ENCODE measurements at places on chromosomes 3 and 15.

- peak; percentile 0 for DNase-seq
Observed at GRCh38 chr3:26963361-26963743, 340.8 kb downstream of the LRRC3B start.

DNA sequence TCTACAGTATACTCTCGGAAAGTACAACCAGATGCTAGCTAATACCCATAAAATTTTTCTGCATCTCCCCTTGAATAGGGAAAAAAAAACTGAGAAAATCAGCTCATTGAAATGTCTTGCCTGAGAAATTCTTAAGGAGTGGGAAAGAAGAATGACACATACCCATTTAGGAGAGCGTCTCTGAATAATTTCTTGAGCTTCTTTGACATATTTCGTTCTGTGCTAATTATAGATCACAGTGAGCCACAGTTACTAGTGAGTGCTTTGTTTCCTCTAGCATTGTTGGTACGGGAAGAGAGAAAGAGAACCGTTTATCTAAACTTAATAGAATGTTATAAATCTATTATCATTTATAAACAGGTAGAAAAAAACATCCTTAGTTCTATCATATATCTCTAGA, 588.4 kb downstream of the UNC13C start:
- DNase-seq: no peak

DNA sequence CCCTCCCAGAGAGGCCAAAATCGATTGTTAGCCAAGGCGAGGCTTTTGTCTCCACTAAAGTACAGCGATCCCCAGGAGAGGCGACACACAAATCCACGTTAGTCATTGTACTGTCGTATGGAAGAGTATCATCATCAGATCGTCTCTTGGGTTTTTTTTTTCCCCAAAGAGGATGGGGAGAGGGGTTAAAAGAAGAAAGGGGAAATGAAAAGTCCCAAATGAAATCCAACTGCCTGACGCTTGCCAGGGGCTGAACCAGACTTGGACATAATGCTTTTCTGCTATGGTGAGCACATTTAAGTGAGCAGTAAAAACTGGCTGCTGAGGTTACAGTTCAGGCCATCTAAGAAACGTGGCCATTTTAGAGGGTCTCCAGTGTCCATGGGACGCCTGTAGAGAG, 37.9 kb upstream of the CTSH start:
- DNase-seq: no peak

DNA sequence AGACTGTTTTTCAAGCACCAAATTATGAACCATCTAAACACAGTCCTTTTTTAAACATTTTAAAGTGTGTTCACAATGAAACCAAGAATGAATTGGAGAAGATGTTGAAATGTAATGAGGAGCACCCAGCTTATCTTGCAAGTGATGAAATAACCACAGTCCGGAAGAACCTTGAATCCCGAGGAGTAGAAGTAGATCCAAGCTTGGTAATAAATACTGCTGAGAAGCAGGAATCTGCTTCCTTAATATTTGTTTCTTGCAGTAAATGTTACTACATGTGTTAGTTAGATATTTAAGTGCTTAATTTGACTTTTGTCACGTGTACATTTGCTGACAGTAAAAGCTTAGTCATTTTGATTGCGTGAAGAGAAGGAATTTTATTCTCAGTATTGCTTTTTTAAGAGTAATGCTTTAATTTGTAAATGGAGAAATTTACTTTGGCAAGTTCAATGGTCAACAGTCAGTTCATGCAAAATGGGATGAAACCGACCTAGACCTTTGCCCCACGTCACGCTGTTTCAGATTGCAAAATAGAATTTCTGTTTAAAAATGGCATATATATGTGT, 69.8 kb downstream of the OPA1 start:
- no peak for DNase-seq

DNA sequence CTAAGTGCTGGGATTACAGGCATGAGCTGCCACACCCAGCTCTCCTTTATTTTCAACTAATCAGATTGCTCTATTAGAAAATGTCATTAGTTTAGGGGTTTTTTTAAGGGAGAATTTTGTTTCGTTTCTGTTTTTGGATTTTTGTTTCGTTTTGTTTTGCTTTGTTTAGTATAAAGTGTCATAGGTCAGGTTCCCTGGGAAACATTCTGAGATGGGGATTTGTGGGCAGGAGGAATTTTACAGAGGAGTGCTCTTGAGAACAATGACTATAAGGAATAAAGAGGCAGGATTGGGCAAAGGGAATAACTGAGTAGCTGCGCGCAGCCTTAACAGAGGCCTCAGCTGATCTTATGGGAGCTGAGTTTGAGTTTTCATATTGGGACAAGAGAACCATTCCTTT, 86.8 kb upstream of the NR2F2 start:
- peak; percentile 77 for DNase-seq

DNA sequence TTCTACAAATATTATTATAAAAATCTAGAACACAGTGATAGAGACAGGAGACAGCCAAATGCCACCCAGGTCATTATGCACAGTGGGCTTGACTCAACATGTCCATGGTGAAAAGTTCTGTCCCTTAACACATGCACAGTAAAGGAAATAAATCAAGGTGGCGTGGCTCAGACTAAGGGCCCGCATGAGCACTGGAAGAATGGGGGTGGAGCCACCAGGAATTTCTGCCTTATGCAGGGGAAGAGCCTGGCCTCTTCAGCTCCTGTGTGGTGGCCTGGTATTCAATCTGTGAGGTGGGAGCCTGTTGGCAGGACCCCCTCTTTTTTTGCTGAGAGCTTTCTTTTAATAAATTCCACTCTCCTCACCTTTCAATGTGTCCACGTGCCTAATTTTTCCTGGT, 17.2 kb upstream of the SPG21 start:
- no peak for DNase-seq

DNA sequence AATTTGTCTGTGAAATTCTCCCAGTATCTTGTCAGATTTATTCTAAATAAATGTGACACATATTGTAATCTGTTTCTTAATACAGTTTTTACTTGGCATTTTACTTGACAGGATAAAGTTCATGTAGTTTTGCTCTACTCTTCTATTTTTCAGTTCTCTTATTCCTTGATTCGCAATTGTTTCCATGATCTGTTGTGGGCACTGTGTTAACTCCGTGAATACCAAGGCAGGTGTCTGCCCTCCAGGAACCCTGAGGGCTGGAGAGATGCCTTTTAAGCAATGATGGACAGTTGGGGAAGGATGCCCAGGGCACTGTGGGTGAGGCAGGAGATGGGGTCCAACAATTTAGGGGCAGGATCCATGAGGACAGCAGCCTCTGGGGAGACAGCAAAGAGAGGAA, 3.1 kb downstream of the CLDN11 start:
- DNase-seq: no peak

DNA sequence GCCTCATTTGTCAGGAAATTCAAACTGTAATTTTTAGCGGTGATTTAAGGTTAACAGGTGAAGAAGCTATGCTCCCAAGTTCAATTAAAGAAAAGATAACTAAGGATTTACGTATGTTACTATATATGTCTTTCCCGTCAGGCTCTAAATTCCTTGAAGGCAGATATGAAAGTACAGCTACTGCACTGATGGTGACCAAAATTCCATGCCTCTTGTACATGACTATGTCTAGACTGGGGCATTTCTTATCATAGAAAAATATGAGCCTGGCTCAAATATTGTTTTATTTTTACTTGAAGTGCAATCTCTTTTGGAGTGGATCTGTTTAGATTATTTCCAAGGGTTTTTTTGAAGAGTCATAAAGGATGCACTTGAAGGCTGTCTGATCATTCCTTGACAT, 647.1 kb upstream of the KCNMB2 start:
- no peak for DNase-seq
